Activated CD4-positive, alpha-beta T cell treated with anti-CD3 and anti-CD28 coated beads, Interleukin-10, Interleukin-2, amounts not matched to agents 100 ng/mL and 50 ng/mL, durations not matched to agents 16 hours and 8 hours (primary cell): ENCODE measurements at places on chromosomes 11 and 22.

DNA sequence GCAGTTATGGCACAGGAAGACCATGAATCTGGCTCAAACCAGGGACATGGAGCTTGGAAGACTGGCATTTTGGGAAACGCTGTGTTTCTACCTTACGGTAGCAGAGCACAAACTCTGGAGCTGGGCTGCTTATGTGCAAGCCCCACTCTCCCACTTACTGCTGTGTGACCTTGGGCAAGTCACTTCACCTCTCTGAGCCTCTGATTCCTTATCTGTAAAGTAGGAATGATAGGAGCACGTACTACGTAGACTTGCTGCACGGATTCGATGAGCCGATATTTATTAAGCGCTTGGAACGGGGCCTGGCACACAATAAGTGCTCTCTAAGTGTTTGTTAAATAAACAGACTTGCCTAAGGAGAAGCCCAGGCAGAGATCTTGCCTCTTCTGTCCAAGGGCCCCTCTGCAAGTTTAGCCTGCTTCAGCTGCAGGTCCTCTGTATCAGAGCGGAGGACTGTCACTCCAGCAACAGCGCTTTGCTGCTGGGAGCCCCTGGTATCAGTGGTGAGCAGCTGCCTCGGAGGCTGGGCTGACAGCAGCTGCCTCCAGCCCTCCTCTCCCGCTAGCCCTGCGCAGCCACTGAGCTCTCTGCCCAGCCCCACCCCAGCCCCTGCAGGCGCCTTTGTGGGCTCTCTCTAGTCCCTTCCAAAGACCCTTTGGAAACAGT is 96.9 kb upstream of the ANO1 start:
- no peak for DNase-seq

GRCh38 chr11:32400196-32400595 is 35.1 kb downstream of the WT1 start:
- no peak for DNase-seq

- DNase-seq = no peak
Measured at GRCh38 chr11:130826572-130826971, 89.7 kb downstream of the SNX19 start.

- no peak for DNase-seq
Measured at GRCh38 chr22:44583061-44583760, 85.2 kb upstream of the RTL6 start.

DNA sequence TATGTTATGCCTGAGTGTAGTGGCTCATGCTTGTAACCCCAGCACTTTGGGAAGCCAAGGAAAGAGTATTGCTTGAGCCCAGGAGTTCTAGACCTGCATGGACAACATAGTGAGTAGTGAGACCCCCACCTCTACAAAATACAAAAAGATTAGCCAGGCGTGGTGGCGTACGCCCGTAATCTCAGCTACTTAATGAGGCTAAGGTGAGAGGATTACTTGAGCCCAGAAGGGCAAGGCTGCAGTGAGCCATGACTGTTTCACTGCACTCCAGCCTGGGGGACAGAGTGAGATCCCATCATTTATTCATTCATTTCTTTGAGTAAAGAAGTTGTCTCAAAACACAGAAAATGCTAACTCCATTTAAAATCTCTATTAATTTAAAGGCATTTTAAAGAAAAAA is 1061.6 kb downstream of the JRKL start:
- DNase-seq = no peak

DNA sequence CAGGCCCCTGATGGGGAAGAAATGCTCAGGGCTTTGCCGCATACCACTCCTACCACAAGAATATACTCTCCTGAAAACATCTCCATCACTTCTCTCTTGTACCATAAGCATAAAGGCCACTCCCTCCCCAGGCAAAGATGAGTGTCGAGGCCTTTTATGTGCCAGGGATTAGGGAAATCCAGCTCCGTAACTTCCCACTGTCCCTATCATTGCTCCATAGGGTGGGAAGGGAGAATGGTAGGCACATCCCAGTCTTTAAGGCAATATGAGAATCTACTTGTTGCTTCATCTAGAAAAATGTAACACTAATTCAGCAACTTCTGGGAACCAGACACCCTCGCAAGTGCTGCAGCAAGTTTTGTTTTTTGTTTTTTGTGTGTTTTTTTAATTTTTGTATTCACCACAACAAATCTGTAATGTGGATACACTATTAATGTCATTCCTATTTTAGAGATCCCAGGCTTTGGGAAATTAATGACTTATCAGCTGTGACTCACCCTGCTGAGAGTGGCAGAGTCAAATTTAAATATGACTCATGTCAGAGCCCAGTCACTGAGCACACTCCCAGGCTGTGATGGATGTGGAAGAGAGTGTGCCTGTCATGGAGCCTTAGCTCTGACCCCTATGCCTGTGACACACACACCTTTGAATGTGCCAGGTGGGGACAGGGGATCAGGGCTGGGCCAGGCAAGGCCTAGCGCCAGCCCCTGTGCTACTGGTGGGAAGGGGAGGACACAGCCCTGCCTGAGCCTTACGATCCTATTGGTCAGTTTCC is 23.4 kb downstream of the PANX1 start:
- DNase-seq = peak; percentile 50

- no peak for DNase-seq
Measured at GRCh38 chr22:35752006-35752862, 34.6 kb downstream of the APOL5 start.

DNA sequence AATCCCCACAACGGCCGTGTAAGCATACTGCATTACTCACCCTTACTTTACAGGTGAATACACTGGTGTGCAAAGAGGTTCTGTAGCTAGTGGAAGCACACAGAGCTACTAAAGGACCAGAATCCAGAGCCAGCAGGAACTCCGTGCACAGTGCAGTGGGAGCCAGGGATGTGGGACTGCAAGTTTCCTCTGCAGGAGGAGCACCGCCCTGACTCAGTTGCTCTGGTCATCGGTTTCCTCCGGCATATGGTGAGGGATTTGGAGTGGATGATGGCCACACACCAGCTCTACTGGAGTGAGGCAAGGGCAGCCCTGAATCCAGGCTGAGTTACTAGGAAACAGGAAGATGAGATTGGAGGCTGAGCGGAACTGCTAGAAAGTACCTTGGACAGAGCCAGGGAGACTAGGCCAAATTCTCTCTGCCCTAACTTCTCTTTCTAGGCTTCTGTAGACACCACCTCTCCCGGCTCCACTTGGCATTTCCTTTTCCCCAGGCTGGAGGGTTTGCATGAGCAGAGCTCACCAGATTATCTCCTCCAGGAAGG is 18.2 kb upstream of the C22orf42 start:
- DNase-seq = no peak

- no peak for DNase-seq
Measured at GRCh38 chr22:40651057-40651456, 14.5 kb upstream of the MRTFA start.

GRCh38 chr22:43364169-43364435 is 20.9 kb upstream of the SCUBE1 start:
- no peak for DNase-seq

DNA sequence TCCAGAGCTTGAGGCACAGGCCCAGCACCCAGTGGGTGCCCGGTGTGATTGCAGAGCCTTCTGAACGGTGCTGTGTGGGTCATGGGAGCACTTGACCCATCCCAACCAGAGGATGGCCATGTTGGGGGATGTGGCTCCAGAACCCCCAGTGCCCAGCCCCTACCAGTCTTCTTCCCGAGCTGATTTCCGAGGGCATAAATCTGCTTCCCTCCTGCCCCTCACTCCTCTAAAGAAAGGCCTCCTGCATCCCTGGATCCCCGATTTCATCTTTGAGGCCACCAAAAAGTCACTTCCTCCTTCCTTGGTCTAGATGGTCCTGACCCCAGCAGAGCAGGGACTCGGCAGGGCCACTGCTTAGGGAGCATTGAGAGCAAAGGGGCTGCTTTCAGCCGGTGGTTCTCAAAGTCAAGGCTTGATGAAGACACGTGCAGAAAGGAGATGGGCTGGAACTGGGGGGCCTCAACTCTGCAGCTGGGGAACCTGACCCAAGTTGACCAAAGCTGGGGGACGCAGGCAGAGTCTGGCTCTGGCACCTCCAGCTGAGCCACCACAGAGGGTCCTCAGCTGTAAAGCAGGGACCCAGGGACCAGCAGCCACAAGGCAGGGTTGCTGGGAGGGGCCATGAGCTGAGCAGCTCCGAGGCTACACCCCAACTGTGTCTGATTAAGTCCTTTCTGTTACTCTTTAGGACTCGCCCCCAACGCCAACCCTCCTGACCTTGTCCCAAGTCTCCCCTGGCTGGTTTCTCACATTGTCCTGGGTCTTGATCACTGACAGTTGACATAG is 56.6 kb downstream of the LINC01488 start:
- no peak for DNase-seq

- no peak for DNase-seq
Measured at GRCh38 chr11:121415856-121416255, 36.3 kb upstream of the SORL1 start.
